Mesenteric fat pad (tissue), 1 donor: ENCODE measurements at places on chromosomes 11 and 22.
A peak's percentile ranks its signal among the peaks of the same experiment; 100 is the strongest.

- no peak for DNase-seq
Measured at GRCh38 chr22:39502789-39503409, 809 bp downstream of the MIEF1 start.

DNA sequence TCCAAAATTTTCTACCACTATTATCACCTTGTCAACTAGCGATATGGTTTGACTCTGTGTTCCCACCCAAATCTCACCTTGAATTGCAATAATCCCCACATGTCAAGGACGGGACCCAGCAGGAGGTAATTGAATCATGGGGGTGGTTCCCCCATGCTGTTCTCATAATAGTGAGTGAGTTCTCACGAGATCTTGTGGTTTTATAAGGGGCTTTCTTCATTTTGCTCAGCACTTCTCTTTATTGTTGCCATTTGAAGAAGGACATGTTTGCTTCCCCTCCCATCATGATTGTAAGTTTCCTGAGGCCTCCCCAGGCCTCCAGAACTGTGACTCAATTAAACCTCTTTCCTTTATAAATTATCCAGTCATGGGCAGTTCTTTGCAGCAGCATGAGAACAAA is 73.5 kb upstream of the ZC3H12C start:
- no peak for DNase-seq

DNA sequence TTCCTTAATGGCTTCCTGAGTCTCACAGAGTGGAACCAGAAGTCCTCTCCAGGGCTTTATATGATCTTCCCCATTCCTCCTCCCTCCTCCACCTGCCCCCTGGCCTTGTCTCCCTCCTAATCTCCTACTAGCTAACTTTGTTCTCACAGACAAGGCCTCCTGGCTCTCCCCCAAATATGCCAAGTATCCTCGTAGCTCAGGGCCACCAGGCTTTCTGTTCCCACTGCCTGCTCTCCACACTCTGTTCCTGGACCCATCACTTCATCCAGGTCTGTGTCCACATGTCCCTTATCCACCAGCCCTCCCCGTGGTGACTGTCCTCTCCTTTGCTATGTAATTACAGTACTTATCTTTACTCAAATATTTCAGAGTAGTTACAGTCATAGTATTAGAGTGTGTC is 23.2 kb upstream of the LMO1 start:
- DNase-seq: no peak

GRCh38 chr22:23218053-23218866 is 38.0 kb downstream of the BCR start:
- no peak for DNase-seq

DNA sequence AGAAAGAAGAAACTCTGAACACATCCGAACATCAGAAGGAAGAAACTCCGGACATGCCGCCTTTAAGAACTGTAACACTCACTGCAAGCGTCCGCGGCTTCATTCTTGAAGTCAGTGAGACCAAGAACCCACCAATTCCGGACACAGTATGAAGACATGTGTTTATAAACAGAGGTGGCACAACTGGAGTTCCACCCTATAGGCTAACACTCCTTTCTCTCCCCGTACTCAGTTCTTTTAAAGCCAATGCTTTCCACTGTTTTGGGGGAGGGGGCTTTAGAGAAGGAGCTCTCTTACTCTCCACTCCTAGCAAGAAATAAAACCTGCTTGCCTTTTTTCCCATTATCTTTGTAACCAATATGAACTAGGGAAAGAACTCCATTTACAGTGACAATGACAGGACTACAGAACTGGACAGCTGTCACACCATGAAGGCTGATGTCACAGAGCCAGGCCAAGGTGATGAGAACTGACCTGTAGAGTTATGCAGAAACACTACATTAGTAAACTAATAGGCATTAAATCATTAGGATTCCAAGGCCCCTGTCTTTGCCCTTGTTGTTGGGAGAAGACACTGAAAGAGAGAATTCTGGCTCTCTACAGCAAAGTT is 733 bp downstream of the TRIM5 start:
- DNase-seq: no peak

GRCh38 chr22:29011240-29012100 is 50.2 kb downstream of the C22orf31 start:
- DNase-seq: no peak

GRCh38 chr11:44334356-44335004 is 24.5 kb upstream of the ALX4 start:
- DNase-seq: no peak

GRCh38 chr22:42863349-42863961 is 6.4 kb upstream of the ARFGAP3 start:
- DNase-seq: no peak

GRCh38 chr11:127890030-127890615 is 697.2 kb downstream of the ETS1 start:
- no peak for DNase-seq

- no peak for DNase-seq
Measured at GRCh38 chr11:72326151-72326848, 82.3 kb upstream of the PHOX2A start.

DNA sequence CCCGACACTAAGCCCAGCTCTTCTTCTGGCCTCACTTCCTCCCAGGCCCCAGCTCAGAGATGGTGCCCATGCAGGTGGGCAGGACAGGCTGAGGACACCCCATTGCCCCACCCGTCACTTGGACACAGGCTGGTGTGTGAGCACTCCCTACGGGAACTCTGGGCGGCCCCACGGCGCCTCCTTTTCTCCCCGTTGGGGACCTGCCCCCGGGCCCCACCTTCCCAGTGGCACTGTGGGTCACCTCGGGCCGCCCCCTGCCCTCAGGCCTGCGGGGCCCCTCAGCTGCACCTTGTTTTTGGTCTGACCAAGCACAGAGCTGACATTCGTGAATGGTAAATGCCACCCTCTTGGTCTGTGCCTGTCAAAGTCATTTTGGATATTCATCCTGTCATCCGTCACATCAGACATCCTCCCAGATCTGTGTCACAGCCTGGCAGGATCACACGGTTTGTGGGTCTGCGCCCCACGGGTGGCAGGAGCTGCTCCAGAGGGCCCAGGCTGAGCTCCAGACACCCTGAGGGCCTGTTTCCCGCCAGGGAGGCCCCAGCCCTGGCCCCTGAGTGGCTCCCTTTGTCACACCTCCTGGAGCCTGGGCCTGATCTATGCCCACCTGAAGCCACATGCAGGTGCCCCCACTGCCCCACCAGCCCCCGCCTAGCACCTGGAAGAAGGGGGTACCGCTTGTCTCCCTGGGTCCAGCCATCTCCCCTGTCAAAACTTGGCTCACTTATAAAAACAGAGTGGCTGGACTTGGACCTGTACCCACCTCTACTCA is 1188.5 kb downstream of the BRD1 start:
- no peak for DNase-seq

GRCh38 chr11:61972112-61972671 is 4.8 kb upstream of the FTH1 start:
- DNase-seq: peak; percentile 18

- DNase-seq: no peak
Measured at GRCh38 chr11:114019046-114019445, 40.5 kb upstream of the ZBTB16 start.

DNA sequence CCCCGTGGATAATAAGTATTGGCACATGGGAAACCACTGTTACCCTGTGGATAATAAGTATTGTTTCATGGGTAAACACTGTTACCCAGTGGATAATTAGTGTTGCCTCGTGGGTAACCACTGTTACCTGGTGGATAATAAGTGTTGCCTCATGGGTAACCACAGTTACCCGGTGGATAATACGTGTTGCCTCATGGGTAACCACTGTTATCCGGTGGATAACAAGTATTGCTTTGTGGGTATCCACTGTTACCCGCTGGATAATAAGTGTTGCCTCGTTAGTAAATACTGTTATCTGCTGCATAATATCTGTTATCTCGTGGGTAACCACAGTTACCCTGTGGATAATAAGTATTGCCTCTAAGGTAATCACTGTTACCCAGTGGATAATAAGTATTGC is 25.5 kb upstream of the NXPE4 start:
- no peak for DNase-seq

- no peak for DNase-seq
Measured at GRCh38 chr22:33083212-33083611, 25.0 kb upstream of the SYN3 start.

DNA sequence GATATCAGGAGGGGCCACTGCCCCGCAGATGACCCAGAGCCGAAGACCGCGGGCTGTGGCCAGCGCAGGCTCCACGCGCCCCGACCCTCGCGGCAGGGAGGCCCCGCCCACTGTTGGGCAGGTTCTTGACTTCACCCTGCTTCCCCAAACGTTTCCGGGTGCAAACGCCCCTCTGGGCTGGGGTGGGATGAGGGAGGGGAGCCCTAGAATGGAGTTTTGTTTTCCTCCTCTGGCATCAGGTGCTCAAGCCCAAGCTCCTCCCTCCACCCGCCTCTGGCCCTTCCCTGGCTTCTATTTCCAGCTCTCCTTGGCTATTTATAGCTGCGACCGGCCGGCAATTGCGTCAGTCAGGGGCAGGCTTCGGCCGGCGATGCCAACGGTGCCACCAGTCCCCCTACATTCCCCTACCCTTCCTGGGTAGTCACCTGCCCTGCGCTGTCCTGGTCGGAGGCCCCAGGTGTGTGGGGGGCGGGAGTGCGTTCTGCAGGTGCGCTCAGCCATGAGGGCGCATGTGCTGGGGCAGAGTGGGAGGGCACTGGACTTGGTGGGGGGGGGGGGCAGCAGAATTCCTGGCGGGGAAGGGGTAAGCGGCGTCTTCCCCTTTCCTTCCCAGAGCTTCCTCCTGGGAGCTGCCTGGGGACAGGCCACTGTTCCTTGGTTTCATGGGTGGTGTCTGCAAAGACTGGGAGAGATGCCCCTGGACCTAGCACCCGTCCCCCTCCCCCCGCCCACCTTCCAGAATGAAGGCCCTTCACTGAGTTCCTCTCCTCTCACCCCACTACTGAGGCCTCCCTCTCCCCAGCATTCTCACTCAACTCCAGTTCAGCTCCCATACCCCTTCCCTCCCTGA is 23.6 kb downstream of the DUSP8 start:
- DNase-seq: no peak

- no peak for DNase-seq
Measured at GRCh38 chr22:39367035-39367434, 17.2 kb downstream of the SYNGR1 start.

DNA sequence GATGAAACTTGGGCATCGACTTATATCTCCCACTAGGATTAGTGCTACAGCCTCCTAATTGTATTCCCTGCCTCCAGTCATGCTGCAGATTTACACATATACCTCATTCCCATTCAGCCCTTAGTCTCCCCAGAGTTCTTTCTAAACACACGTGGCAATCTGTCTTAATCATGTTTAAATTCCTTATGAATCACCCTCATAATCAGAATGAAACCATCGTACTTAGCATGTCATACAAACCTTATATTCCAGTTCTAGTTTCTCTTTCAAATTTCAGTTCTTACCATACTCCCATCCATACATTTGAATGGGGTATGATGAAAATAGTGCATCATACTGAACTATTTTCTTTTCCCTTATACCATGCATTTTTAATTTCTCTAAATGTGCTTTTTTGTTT is 6.0 kb upstream of the OR10A2 start:
- no peak for DNase-seq

- no peak for DNase-seq
Measured at GRCh38 chr22:24686280-24686679, 83.3 kb downstream of the GGT1 start.

DNA sequence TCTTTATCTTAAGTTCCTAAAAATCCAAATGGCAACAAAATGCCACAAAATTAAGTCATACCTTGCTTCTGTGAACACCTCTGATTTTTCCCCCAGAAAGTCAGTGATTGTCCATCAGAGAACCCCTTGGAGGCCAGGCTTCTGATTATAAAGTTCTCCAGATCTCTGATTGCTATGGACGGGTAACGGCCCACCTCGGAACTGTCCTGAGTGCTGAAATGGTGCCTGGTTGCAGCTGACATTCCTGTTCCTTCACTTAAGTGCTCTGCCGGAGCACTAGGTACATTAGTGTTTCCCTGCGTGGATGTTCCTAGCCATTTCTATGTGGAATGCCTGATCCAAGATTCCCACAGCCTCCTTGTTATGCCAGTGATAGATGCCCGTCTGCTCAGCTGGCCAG is 85.0 kb downstream of the CHST1 start:
- no peak for DNase-seq

GRCh38 chr22:20032407-20032991 is 11.6 kb downstream of the TANGO2 start:
- no peak for DNase-seq

DNA sequence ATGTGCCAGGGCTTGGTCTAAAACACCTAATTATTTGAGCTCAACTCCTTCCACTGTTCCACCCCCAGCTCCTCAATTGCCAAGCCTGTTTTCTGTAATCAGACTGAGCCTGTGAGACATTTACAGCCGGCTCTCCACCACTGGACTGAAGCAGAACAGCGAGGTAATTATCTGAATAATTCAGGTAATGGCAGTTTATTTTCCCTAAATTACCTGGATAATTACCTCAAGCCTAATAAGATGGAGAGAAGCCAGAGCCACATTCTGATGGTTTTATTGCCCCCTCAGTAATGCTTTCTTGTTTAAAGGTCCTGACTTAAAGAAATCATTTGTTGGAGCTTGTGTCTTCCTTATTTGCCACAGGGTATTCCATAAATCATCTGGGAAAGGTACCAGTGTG is 64.2 kb downstream of the FZD4 start:
- DNase-seq: no peak

GRCh38 chr11:63573881-63574855 is 11.0 kb upstream of the PLAAT2 start:
- peak; percentile 37 for DNase-seq

DNA sequence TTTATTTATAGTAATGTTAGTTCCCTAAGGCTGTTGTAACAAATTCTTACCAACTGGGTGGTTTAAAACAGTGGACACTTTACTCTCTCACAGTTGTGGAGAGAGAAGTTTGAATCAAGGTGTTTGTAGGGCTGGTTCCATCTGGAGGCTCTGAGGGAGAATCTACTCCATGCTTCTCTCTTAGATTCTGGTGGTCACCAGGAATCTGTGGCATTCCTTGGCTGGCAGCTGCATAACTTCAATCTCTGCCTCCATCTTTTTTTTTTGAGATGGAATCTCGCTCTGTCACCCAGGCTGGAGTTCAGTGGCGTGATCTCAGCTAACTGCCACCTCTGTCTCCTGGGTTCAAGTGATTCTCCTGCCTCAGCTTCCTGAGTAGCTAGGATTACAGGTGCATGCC is 46.3 kb downstream of the LDLRAD3 start:
- DNase-seq: no peak

- DNase-seq: no peak
Measured at GRCh38 chr11:48037709-48038468, 57.5 kb downstream of the PTPRJ start.

- DNase-seq: no peak
Measured at GRCh38 chr22:23243006-23243573, 62.8 kb downstream of the BCR start.

- peak; percentile 89 for DNase-seq
Measured at GRCh38 chr11:9004183-9004926, 554 bp upstream of the NRIP3 start.

GRCh38 chr11:107683807-107684206 is 28.0 kb downstream of the SLN start:
- DNase-seq: no peak

- no peak for DNase-seq
Measured at GRCh38 chr11:118343981-118344515, at the start of gene CD3G. TSS of gene CD3G (plus strand) at chr11:118344344. CDS start at chr11:118344424, 80 bp downstream.

DNA sequence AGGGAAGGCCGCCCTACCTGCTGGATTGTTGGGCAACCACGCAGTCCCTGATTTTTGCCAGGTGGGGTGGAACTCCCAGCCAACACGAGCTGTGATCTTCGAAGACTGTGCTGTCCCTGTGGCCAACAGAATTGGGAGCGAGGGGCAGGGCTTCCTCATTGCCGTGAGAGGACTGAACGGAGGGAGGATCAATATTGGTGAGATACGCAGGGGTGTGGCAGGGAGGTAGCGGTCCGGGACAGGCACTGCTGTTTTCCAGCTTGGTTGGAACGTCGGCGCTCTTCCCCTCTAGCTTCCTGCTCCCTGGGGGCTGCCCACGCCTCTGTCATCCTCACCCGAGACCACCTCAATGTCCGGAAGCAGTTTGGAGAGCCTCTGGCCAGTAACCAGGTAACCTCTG is 7.6 kb downstream of the ACAD8 start:
- DNase-seq: no peak
